NCI-H1105 treated with DMSO at 0.1 percent for 48 hours (cell line): ENCODE measurements at places on chromosomes 2 and 18.

- DNase-seq = peak; percentile 97
Observed at GRCh38 chr2:98909317-98910211, 26.5 kb downstream of the CRACDL start.

GRCh38 chr2:134079373-134079772 lies 174.5 kb upstream of the MGAT5 start:
- no peak for DNase-seq

- no peak for DNase-seq
Observed at GRCh38 chr2:189204322-189204941, 24.9 kb upstream of the COL5A2 start.

GRCh38 chr2:129233751-129234406 lies 745.6 kb upstream of the RAB6C start:
- no peak for DNase-seq

GRCh38 chr2:237171396-237171795 lies 85.7 kb downstream of the COPS8 start:
- DNase-seq = no peak
